ENCODE measurements at places on chromosomes 13 and 19. TPM values are rescaled to one million over a fixed set of nuclear protein-coding genes. Genes with fewer than 3 reads are reported as not detected.

- DNase-seq = no peak
Observed at GRCh38 chr13:95463531-95463930, 89.0 kb upstream of the CLDN10 start.

GRCh38 chr13:39913339-39913738 lies 257.9 kb downstream of the COG6 start:
- no peak for DNase-seq

- no peak for DNase-seq
Observed at GRCh38 chr13:80590551-80590950, 249.6 kb upstream of the SPRY2 start.

The KRTDAP gene
- total RNA-seq = not detected
